NCI-H345 (cell line): ENCODE measurements at places on chromosomes 3 and 15.

GRCh38 chr15:67931861-67932260, 92.0 kb upstream of the RNU6-1 start:
- no peak for DNase-seq

DNA sequence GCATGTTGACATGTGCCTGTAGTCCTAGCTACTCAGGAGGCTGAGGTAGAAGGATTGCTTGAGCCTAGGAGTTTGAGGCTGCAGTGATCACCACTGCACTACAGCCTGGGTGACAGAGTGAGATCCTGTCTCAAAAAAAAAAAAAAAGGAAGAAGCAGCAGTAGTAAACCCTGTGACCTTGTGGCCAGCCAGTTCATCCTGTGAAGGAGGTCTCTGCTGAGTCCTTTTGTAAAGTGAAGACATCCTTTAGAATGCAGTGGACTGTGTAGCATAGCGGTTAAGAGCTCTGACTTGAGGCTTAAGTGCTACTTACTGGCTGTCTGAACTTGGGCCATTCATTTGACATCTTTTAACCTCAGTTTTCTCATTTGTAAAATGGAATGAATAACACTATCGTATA, 8.3 kb downstream of the EXOSC7 start:
- DNase-seq: no peak

DNA sequence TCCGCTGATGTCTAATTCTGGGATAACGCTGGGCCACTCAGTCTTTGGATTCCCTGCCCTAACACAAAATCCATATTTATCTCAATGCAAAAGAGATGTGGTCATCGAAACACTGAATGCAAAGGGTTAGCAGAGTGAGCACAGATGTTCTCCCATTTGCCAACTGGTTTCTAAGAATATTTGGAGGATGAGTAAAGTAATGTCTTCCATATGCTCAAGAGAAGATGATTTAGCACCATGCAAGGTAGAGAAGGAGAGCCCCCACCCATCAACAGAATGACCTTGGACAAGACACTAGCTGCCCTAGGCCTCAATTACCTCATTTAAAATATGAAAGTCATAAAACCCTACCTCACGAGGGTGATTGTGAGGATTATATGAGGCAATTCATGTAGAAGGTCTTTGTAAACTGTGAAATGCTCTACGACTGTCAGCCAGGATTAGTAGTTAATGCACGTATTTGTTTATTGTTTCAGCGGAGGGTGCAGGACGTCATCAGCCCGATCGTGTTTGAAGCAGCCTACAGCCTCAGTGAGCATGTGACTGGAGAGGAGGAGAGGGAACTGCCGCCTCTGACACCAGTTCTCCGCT, 232.9 kb upstream of the CTDSPL start:
- DNase-seq: no peak

DNA sequence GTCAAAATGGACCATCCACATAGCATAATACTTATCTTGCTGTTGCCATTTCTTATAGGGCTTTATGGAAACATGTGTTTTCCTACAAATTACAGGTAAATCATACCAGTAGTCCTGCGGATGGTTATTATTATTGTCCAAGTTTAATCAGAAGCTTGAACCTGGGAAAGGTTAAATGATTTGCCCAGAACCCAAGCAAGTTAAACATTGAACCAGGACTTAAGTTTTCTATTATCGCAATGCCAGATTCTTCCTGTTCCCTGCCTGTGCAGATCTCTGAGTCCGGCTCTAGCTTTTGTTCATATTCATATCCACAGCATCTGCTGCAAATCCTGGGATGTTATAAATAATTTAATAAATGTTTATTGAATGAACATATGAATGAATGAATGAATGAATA, 12.5 kb downstream of the LPP start:
- DNase-seq: no peak

DNA sequence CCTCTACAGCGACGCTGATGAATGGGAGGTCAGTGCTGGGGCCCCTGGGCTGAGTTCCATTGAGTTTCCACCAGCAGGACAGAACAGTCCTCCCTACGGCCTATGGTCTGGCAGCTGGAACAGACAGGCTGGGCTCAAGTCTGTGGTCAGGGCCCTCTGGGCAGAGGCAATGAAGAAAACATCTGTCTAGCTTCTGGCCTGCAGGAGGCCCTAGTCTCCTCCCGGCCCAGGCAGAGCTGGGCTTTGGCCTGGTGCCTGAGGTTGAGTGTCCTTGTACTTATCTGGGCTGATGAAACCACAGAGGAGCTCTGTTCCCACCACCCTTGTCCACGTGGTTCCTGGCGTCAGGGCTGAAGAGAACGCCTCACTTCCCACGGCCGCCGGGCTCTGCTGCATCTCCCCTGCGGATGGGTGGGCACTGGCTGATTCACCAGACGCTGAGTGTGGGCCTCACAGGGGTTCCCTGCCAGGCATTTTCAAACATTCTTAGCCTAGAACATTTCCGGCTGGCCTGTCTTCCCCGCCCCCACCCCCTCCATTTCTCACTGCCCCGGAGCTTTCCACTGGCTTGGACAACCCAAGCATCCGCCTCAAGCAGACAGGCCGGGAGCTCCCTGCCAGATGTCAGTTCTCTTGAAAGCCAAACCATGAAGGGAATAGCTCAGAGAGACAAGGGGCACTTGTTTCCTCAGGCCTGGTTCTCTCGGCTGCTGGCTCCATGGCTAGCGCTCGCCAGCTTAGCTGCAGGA, 20.3 kb downstream of the PPCDC start:
- DNase-seq: no peak

GRCh38 chr3:162512488-162512887, 1015.9 kb downstream of the OTOL1 start:
- DNase-seq: no peak

DNA sequence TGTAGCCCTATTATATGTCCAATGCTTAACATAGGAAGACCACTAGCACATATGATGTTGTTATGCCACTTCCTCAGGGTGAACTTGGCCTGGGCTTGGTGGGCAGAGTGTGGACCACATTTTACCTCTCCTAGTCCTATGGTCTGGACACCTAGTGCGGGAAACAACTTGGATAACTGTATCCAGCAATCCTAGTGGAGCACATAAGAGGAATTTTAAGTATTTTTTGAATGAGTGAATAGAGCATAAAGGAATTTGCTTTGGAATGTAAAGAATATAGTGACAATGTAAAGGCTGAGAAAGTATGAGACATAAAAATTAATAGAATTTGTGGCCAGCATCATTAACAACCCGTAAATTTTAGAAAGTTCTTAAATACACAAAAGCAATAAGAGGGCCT, 528.9 kb downstream of the IGSF11 start:
- no peak for DNase-seq

GRCh38 chr15:95162967-95163531, 931.7 kb downstream of the MCTP2 start:
- no peak for DNase-seq

GRCh38 chr3:127848131-127849129, 26.1 kb upstream of the MGLL start:
- DNase-seq: no peak
